ENCODE measurements at places on chromosomes 4 and X.

- no peak for DNase-seq
Measured at GRCh38 chr4:59044286-59044900, 1934.2 kb upstream of the IGFBP7 start.

DNA sequence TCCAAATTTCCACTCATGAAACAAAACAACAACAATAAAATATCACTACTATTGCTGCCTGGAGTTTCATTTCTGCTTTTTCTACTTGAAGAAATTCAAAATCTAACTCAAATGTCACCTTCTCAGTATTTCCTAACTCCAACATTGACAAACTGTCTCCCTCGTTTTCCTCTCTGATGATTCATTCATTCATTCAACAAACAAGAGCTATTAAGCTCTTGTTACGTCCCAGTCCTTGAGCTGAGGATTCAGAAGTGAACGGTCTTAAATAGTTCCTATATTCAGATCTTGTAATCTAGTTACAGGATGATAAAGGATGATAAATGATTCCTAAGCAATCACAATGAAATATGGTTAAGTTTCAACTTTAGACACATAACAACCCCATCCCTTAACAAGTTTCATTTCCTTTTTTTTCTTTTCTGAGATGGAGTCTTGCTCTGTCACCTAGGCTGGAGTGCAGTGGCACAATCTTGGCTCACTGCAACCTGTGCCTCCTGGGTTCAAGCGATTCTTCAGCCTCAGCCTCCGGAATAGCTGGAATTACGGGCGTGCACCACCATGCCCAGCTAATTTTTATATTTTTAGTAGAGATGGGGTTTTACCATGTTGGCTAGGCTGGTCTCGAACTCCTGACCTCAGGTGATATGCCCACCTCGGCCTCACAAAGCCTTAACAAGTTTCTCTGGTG, 1.7 kb downstream of the SLC9B2 start:
- DNase-seq = no peak

- DNase-seq = no peak
Measured at GRCh38 chrX:973010-973632, 239.3 kb downstream of the CRLF2 start.

- DNase-seq = peak; percentile 49
Measured at GRCh38 chr4:8468746-8469535, 28.4 kb downstream of the TRMT44 start.

- no peak for DNase-seq
Measured at GRCh38 chr4:109708990-109709389, 5.7 kb upstream of the CASP6 start.

DNA sequence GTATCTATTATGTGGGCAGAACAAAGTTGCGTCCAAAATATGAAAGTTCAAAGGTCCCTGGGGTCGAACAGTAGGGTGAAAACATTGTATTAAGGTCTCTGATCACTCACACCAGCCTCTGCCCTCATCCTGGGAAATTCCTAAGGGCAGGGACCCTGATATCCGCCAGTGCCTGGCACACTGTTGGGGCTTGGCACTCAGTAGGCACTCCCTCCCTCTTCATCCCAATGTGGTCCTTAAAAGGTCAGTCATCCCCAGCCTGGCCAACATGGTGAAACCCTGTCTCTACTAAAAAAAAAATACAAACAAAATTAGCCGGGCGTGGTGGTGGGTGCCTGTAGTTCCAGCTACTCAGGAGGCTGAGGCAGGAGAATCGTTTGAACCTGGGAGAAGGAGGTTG, 6.3 kb downstream of the NDUFB11 start:
- DNase-seq = no peak

DNA sequence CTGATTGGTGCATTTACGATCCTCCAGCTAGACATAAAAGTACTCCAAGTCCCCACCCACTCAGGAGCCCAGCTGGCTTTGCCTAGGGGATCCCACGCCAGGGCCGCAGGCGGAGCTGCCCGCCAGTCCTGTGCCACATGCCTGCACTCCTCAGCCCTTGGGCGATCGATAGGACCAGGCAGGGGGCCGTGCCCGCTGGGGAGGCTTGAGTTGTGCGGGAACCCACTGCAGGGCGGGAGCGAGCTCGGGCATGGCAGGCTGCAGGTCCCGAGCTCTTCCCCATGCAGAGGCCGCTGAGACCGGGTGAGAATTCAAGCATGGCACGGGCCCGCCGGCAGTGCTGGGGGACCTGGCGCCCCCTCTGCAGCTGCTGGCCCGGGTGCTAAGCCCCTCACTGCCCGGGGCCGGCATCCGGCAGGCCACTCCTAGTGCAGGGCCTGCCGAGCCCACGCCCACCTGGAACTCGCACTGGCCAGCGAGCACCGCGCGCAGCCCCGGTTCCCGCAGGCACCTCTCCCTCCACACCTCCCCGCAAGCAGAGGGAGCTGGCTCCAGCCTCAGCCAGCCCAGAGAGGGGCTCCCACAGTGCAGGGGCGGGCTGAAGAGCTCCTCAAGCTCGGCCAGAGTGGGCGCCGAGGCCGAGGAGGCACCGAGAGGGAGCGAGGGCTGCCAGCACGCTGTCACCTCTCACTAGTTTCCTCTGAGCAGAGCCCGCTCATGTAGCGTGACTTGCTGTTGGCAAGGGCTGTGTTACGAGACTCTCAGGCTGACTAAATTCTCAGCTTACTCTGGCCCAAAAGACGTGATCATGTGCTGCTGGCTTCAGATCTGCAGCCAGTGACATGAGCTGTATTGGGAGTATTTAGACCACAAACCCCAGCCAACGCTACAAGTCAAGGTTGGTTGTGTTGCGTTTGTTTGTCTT, 87.5 kb downstream of the TRAPPC11 start:
- no peak for DNase-seq

- no peak for DNase-seq
Measured at GRCh38 chrX:148310426-148311165, 189.8 kb upstream of the AFF2 start.

DNA sequence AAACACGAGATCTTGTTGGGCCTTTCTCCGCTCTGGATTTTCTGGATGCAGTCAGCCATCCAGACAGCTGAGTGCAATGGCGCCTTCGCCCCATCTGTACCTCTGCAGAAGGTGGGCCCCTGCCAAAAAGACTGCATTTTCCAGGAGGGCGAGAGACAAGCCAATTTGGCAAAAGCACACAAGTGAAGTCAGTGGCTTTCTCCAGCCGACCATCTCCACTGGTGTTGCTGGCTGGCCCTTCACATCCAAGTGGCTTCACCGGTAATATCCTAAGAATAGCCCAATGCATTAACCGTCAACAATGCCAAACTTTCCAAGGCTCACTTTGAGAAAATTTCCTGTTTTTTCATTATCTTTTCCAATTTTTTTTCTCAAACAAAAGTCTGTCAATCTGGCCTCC, 96.2 kb upstream of the MXRA5 start:
- DNase-seq = no peak

DNA sequence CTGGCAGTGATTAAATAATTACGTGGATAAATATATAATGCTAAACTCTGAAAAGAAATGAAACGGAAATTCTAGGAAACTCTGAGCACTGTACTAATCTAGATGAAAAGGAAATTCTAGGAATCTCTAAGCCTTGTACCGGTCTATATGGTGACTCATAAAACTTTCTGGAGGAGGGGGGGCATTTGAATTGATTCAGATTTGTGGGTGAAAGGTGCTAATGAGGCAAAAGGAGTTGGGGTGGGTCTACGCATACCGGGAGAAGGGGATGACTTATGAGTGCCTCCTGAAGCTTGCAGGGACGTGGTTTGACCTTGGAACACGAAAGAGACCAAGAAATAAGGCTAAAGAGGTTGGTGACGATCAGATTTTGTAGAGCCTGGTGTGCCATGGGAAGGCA, 151.7 kb upstream of the CASK start:
- no peak for DNase-seq

- DNase-seq = no peak
Measured at GRCh38 chr4:7185487-7186030, 6.8 kb upstream of the SORCS2 start.

DNA sequence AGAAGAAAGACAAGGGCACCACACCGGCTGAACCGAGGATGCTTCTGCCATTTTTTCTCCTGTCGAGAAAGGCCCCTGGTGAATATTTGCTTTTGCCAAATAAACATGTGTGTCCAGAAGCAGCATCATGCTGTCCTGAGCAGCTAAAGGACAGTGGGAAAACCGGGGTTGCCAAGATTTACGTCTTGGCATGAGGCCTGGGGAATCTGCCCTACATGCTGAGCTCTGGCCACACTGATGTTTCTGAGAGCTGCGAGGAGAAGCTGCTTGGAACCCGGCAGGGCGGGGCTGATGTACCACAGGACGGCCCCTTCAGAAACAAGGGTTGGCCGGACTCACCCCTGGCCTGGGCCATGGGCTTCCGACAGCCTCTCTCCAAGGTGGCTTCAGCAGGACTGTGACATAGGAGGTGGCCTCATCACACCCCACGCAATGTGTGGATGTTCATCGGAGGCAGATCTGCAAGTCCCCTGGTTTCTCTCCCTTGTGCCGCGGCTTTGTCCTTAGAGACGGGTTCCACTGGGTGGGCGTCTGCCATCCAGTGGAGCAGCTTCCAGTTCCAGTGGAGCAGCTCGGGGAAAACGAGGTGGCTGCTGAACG, 42.2 kb upstream of the SORCS2 start:
- DNase-seq = no peak

GRCh38 chr4:28209371-28209924, 1348.8 kb downstream of the STIM2 start:
- DNase-seq = no peak

All from HAP-1 (cell line).